ENCODE measurements at places on chromosomes 7 and 10.

DNA sequence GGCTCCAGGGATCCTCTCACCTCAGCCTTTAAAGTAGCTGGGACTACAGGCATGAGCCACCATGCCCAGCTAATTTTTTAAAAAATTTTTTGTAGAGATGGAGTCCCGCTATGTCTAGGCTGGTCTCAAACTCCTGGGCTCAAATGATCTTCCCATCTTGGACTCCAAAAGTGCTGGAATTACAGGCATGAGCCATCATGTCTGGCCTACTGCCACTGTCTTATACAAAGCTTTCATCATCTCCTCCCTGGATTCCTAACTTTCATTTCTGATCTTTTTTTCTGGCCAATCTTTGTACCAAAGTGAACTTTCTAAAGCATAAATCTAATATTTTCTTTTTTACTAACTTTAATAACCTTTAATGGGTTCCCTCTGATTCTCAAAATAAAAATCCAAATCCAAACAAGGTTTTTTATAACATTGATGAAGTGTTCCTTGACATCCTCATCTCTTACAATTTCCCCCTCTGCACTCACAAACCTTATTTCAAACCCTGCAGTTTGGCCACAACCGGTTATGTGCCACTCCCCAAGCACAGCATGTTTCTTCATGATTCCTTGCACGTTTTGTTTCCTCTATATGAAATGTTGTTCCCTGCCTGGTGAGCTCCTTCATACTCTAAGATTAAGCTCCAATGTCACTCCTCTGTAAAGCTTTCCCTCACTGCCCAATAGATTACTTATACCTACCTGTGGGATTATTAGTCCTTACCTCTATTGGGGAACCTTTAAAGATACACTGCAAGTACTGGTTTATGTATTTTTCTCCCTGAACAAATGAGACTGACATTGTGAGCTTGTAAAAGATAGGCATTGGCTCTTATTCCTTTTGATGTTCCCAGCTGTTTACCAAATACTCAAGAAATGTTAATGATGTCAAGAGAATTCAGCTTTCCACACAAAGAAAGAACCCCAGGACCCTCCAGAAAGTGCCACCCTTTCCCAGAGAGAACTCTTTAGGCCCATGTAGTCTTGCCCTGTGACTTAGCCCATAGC is 101.7 kb downstream of the HOXA1 start:
- DNase-seq, result no peak

DNA sequence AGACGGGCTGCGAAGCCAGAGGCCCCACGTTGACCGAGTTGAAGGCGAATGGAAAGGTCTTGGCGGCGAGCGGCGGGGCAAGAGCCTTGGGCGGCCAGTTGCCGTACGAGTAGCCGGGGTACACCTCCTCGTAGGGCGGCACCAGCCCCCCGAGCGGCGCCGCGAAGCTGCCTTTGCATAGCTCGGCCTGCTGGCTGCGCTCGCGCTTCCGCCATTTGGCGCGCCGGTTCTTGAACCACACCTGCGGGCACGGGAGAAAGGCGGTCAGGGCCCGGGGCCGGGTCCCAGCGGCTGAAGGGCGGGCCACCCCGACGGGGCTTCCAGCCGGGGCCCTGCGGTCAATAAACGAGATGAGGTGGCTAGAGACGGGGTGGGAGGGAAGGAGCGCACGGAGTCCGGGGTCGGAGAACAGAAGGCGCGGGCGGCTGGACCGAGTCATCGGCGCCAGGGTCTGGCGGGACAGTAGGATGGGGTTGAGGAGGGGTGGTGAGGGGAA is 4.8 kb downstream of the ELOVL3 start:
- peak; percentile 63 for DNase-seq

- peak; percentile 27 for DNase-seq
These were observed 980 bp downstream of the FHIP2A start for GRCh38 chr10:114822444-114823076.

- DNase-seq, result no peak
These were observed 370.0 kb upstream of the AUTS2 start for GRCh38 chr7:69228212-69228811.

All from stimulated activated CD4-positive, alpha-beta T cell treated with anti-CD3 and anti-CD28 coated beads, Interleukin-2, amount 100 ng/mL, for 24 hours (primary cell).